Stimulated activated CD8-positive, alpha-beta memory T cell treated with anti-CD3 and anti-CD28 coated beads, Interleukin-7, amount 100 ng/mL, for 1 hour (primary cell): ENCODE measurements at places on chromosomes 12 and 14.

DNA sequence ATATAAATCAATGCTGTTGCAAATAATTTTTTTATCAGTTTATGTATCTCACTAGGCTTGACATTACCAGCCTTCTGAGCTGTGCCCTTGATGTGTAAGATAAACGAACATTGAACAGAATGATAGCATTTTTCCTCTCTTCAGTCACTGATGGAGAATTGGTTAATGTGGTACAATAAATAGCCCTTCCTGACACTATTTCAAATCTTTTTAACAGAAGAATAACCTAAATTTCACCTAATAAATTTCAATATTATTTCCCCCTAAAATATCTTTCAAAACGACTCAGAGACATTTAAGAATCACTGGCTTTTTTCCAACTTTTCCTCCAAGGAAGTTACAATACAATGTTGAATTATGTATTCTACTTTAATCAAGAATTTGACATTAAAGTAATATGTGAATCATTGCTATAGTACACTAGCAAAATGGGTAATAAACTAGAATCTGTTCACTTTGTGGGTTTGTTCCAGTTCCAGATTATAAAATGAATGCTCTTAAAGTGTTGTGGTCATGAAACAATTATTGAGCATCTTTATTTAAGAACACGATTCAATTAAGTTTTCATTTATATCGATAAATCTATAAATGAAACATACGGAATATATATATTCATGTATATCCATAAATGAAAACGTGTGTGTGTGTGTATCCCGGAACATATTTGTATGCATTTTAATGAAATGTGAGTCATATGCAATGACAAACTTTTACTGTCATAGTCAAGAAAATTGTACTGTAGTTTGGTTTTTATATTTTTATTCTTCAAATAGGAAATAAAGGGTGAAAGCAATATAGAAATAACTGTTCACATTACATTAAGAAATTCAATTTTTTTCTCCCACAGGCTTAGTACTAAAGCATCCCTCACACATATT lies 2.5 kb upstream of the ATP2B1 start:
- no peak for DNase-seq

GRCh38 chr12:3418609-3419390 lies 72.2 kb upstream of the PRMT8 start:
- DNase-seq, result no peak

DNA sequence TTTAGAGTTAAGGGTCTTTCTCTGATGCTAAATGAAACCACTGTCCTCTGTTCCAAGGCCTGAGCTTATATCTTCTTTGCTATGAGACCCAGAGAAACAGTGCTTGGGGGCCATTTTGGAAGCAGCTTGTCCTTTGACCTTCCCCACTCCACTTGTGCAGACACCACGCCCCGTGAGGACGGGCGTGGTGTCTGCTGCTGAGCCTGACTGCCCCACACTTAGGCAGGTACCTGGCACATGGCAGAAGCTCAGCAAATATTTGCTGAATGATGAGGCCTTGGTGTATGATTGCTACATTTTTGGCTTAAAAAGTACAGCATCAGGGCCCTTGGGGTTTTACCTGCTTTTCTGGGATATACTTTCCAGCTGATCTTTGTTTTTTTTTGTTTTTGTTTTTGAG lies 69.9 kb downstream of the RASSF3 start:
- no peak for DNase-seq

- no peak for DNase-seq
Measured at GRCh38 chr14:85566603-85567002, 36.7 kb downstream of the FLRT2 start.

- no peak for DNase-seq
Measured at GRCh38 chr12:64385468-64385867, 5.1 kb downstream of the C12orf56 start.

DNA sequence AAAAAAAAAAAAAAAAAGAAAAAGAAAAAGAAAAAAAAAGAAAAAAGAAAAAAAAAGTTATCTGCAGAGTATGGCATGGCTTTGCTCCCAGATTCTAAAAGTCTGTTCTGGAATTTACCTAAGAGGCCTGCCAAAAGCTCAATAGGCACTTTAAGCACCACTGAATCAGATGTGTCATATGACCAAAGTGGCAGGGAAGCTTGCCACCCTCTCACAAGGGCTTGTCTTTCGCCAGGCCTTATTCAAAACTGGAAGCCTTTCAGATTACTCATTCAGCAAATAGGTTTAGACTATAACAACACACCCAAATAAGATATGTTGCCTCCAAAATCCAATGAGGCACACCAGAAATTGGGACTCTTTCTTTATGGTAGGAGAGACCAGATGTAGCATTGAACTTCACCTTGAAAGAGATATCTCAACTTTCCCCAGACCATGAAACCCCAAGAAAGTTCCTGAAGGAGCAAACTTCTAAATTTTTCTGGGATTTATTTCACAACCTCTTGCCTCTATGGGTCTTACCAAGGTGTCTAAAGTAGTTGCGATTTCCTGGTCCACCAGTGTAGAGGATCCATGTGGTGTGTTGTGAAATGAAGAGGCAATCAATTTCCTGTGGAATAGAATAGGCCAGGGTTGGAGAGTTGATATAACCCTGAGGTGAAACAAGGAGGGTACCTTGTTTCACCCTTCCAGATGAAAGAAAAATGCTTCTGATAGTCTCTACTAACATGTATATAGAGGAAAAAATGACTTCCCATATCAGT lies 218.8 kb downstream of the DAD1 start:
- no peak for DNase-seq

- DNase-seq, result no peak
Measured at GRCh38 chr12:92175961-92176360, 30.3 kb upstream of the BTG1 start.

- no peak for DNase-seq
Measured at GRCh38 chr12:119082496-119082895, 96.2 kb upstream of the HSPB8 start.

- no peak for DNase-seq
Measured at GRCh38 chr12:40622246-40622838, 69.9 kb upstream of the CNTN1 start.

- no peak for DNase-seq
Measured at GRCh38 chr14:98904677-98905076, 367.3 kb downstream of the BCL11B start.

DNA sequence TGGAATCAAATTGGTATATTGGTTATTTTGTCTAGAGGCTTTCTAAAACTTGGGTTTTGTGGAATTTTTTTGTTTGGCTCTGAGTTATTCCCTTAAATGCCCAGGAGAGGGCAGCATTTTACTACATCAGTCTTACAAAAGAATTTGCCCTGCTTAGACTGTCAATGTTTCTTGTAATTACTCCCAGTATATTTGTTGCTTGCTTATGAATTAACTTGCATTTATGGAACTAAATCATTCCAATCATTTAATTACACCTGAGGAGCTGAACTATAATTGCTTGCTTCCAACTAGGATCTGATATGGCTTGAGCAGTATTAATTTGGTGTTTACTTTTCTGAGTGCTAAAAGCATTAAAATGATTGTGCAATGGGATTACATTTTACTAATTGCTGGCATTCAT lies 48.7 kb downstream of the MIPOL1 start:
- no peak for DNase-seq

DNA sequence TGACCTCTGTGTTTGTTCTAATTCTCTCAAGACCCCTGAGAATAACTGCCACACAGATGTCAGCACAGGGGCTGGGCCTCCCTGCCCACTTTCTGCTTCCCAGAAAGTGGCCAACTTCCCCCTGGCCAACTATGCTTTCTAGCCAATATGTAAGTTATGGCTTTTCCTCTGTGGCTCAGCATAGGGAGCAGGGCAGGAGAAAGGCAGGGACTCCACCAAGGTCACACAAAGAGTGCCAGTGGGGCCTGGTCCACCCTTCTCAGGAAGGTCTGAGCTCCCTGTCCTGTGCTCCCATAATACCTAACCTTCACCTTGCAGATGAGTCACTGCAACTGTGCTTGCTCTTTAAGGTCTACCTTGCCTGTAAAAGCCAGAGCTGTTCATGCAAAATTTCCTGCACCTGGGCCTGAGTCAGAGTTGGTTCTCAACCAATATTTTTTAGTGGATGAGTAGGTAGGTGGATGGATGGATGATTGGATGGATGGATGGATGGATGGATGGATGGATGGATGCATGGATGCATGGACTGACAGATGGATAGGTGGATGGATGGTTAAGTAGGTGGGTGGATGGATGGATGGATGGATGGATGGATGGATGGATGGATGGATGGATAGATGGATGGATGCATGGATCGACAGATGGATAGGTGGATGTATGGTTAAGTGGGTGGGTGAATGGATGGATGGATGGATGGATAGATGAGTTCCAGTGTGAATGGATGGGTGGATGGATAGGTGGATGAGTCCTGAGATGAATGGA lies 64.2 kb downstream of the DIO3 start:
- no peak for DNase-seq

GRCh38 chr12:56385873-56386272 lies 23.2 kb upstream of the APOF start:
- DNase-seq, result no peak

GRCh38 chr12:41917181-41917580 lies 227.5 kb downstream of the GXYLT1 start:
- no peak for DNase-seq

- DNase-seq, result no peak
Measured at GRCh38 chr12:44294649-44295048, 458.8 kb downstream of the TMEM117 start.

- no peak for DNase-seq
Measured at GRCh38 chr14:54138024-54138353, 181.4 kb upstream of the BMP4 start.

DNA sequence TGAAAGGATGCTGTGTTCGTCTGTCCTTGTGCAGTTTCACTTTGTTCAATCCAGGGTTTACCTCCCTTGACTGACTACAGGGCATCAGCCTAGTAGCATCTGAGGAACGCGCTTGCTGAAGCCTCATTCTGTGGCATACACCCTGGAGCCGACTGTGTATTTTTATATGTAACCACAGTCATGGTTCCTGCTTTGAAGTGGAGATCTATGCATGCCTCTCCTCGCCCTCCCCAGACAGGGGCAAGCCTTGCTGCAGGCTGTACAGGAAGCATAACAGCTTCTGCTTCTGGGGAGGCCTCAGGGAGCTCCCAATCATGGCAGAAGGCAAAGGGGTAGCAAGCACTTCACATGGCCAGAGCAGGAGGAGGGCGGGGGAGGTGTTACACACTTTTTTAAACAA lies 262.1 kb downstream of the BCL11B start:
- DNase-seq, result no peak

DNA sequence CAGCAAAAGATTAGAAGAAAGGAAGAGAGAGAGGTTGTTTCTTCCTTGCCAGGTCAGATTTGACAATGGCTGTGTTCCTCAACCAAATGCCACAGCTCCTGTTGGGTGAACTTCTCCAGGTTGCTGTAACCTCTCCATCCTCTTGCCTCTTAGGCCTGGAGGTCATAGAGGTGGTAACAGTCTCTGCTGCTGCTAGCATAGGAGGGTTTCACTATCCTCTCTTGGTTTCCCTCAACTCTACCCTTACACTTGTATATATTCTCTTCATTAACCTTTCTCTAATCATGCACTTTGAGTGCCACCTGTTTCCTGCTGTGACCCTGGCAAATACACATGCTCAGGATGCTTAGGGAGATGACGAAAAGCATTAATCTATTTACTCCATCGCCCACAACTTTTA lies 67.7 kb upstream of the HIF1A start:
- no peak for DNase-seq

GRCh38 chr12:65881348-65881961 lies 57.2 kb downstream of the HMGA2 start:
- DNase-seq, result no peak

- no peak for DNase-seq
Measured at GRCh38 chr14:23454445-23454856, 15.1 kb upstream of the NGDN start.

DNA sequence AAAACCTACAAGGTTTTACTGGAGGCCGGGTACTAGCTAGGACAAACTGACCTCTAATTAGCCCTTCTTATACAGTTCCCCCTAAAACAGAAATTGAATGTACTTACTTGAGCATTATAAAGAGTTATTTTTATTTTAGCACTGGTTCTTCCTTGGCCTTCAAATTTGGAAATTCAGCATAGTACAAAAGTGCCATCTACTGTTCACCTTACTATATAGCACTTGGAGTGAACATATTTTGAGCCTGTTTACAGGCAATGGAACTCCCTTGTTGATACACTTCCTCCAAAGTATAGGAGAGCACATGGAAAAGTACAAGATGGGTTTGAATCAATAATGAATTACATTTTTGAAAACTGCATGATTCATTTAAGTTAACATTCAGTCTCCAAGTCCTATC lies 3.9 kb upstream of the POC1B start:
- no peak for DNase-seq

DNA sequence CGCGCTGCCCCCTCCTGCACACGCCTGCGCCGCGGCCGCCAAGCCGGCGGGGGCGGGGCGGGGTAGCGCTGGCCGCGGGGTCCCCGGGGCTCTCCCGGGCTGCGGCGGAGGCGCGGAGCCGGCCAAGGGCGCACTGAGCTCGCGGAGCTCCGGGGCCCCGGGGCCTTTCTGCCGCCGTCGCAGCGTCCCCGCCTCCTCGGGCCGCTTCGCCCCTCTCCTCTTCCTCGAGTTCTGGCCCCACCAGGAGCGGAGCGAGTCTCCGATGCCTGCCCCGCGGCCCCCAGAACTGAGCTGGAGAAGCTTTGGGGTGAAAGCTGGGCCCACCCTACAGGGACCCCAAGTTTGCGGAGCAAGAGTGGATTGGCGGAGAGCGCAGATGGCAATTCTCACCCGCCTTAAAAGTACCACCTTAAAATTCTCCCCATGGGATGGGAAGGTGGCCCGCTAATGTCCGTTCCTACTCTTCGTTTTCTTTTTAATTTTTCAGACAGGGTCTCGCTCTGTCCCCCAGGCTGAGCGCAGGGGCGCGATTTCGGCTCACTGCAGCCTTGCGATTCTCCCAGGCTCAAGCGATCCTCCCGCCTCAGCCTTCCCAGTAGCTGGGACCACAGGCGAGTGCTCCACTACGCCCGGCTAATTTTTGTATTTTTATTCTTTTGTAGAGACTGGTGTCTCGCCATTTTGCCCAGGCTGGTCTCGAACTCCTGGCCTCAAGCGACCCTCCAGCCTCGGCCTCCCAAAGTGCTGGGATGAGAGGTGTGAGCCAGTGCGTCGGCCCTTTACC lies 129.6 kb downstream of the NDUFA12 start:
- no peak for DNase-seq

DNA sequence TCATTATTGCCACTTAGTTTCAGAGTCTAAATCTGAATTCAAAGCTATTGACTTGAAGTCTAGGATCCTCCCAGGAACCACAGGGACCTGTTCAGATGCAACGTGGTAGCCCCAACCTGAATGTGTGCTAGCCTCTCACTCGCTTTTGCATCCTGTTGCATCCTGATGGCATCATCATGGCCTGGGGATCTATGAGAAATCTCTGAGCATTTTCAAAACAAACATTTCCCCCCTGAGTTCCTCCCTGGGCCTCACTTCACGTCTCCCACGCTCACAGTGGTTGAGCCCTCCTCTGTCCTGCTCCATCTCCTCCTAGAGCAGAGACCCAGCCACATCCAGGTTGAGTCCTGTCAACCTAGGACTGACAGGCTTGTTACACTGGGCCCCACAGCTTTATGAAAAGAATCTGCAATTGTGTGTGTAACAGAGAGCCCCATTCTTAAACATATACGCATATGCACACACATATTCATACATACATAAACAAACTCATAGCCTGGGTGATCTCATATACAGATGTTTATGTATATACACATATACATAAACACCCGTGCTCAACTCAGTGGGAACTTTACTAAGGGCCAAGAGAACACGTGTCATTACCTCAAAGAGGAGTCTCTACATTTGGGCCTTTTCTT lies 5.4 kb upstream of the KRT72 start:
- no peak for DNase-seq
